ENCODE measurements at places on chromosomes 12 and 14.
A peak's percentile ranks its signal among the peaks of the same experiment; 100 is the strongest.

DNA sequence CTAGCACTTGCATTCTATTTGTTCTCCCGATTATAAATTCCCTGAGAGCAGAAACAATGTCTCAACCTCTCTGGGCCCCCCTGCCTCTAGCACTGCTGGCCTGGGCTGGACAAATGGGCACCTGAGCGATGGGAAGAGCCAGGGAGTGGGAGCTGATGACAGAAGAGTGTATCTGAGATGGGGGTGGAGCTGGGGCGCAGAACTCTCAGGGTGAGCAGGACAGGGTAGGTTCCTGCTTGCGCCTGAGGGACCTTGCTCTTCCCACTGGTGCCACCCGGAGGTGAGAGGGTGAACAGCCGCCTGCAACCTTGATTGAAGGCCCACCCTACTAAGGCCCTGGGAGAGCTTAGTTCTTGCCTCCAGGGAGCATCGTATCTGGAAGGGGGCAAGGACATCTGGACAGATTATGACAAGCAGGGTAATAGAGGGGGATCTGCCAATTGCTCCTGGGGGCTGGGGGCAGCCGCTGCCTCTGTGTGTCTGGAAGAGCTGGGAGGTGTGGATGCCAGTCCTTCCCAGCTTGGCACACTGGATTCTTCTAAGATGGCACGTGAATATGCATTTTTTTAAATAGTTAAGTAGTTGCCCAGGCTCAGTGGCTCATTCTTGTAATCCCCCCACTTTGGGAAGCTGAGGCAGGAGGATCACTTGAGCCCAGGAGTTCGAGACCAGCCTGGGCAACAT is 43.0 kb upstream of the TSPAN9 start:
- DNase-seq, result peak; percentile 40

- no peak for DNase-seq
Observed at GRCh38 chr14:97788846-97789526, 991.8 kb downstream of the VRK1 start.

DNA sequence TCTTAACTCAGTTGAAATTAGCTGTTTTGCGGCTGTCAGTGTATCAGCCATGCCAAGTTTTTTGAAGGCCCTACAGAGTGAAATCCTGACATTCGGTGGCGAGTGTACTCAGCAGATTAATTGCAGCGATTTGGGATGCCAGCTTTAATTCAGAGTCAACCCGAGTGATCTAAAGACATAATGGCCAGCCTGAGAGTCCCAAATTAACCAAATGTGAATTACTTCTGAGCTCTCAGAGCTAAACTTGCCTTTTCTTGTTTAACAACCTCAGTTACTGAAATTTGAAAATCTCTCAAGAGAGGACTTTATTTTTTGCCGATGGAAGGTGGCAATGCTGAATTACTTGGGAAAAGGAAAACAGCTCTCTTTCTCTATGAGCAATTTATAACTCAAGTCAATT is 148.5 kb downstream of the GLT1D1 start:
- no peak for DNase-seq

- DNase-seq, result no peak
Observed at GRCh38 chr12:20757-21156, 45.8 kb upstream of the IQSEC3 start.

DNA sequence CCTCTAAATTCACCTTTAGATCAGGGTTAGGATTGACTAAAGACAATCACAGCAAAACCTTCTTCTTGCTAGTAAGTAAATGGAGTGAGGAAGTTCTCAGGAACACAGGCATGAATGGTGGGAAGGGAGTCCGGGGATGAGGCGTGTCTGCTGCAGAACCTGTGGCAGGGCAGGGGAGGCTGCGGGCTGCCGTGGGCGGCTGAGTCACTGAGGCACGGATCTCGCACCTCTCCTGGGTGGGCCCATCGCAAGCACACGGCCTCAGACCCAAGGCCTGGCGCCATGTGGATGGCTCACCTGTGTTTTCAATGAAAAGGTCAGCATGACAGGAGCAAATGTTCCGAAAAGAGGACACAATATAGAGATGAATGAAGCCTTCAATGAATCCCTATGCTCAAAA is 85.4 kb downstream of the PIWIL1 start:
- DNase-seq, result no peak

DNA sequence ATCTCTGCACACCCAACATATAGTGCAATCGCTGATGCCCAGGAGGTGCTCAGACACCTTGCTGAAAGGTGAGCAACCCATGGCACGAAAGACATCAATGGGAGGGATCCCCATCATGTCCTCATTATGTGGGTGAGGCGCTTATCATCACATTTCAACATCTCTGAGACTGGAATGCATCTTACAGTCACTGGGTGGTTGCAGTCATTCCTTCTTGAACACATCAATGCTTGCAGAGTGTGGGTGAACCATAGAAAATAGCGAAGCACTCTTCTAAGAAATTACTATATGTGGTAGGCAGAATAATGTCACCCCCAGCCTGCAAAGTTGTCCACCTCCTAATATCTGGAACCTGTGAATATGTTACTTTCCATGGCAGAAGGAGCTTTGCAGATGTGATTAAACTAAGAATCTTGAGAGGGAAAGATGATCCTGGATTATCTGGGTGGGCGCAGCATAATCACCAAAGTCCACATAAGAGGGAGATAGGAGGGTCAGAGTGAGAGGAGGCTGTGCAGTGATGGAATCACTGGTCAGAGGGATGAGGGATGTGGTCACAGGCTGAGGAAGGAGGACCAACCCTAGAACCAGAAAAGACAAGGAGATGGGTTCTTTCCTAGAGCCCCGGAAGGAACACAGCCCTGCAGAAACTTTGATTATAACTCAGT is 51.2 kb downstream of the GLRX5 start:
- no peak for DNase-seq

- DNase-seq, result no peak
Observed at GRCh38 chr12:12663644-12664294, 32.2 kb downstream of the GPR19 start.

DNA sequence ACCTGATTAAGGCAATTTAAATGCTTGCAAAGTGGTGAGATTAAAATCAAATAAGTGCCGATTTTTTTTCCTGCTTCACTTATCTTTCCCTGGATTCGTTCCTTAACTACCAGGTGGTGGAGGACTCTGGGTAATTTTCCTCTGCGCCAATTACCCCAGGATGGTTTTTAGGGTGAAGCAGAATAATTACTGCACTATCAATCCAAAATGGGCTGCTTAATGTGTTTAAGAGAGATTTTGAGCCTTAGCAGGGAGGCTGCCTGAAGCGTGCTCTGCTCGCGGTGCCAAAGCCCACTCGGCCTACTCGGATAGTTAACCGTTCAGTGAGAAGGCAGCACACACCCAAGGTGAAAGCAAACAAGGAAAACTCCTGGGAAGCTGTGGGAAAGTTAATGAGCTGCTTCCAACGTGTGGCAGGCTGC is 274.9 kb upstream of the LMO3 start:
- no peak for DNase-seq

DNA sequence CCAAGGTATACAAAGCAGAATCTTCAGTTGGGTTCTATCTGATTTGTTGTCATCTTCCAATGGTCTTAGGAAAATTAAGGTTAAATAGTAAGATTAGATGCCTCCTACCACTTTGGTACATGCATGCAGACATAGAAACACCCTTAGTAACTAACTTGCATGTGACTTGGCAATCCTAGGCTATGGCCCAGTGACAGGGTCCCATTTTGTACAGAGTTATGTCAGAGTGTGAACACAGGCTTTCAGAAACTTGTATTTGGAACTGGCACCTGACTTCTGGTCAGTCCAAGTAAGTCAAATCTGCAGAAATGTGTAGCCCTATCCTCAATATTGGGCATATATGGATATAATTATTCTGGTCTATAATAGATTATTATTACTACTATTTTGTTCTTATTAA is 53.1 kb downstream of the DAD1 start:
- DNase-seq, result no peak

GRCh38 chr14:24051176-24051788 is 527 bp upstream of the CARMIL3 start:
- no peak for DNase-seq

GRCh38 chr12:48005001-48005749 is 899 bp upstream of the COL2A1 start:
- DNase-seq, result no peak

DNA sequence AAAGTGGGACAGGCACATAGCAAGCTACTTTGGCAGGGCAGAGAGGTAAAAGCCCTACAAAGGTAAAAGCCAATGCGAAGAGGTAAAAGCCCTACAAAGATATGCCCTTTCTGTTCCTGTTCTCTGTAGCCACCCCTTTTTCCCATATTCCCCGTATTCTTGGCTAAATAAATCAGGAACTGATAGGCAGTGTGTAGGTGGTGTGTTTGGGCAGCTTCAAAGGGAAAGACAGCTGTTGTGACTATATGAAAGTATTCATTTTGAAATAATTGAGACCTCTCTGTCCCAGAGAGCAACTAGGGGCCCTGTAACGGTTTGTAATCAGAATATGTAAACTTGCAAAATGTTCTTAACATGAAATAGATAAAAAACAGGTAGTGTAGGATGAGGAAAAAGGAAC is 11.3 kb upstream of the SLC41A2 start:
- no peak for DNase-seq

DNA sequence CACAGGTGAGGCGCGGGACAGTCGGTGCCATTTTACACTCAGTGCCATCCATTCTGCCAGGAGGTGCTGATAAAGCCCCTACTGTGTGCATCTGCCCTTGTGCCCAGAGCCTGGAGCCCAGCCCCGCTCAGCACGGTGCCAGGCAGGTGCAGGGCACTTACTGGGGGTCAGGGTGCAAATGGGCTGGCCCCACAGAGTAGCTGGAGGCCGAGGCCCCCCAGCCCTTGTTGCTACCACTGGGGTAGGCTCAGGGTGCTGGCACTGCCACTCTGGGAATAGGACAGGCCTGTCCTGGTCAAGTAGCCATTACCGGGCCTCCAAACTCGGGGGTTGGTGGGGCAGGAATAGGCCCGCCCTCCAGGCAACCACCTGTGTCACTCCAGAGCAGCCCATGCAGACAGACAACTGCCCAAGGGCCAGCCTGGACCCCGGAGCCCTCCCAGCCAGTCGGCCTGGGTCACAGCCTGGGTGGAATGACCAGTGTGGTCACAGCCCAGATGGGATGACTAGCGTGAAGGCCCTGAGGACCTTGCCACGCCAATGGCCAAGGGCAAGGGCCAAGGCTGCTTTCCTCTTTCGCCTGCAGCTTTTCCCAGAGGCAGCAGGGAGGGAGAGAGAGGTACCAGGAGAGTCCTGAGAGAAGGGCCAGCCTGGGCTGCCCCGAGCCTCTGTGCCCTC is 3.0 kb downstream of the INF2 start:
- DNase-seq, result no peak

- DNase-seq, result no peak
Observed at GRCh38 chr14:42980419-42980818, 1373.7 kb downstream of the LRFN5 start.

- DNase-seq, result no peak
Observed at GRCh38 chr14:54781961-54782750, 120.5 kb downstream of the GCH1 start.

DNA sequence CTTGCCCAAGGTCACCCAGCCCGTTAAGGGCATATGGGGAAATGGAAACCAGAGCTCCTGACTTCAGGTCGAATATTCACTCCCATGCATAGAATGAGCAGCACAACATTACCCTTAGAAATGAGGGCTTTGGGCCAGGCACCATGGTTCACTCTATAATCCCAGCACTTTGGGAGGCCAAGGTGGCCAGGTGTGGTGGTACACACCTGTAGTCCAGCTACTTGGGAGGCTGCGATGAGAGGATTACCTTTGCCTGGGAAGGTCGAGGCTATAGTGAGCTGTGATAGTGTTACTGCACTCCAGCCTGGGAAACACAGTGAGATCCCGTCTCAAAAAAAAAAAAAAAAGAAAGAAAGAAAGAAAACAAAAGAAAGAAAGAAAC is 341.0 kb upstream of the TMPO start:
- no peak for DNase-seq

DNA sequence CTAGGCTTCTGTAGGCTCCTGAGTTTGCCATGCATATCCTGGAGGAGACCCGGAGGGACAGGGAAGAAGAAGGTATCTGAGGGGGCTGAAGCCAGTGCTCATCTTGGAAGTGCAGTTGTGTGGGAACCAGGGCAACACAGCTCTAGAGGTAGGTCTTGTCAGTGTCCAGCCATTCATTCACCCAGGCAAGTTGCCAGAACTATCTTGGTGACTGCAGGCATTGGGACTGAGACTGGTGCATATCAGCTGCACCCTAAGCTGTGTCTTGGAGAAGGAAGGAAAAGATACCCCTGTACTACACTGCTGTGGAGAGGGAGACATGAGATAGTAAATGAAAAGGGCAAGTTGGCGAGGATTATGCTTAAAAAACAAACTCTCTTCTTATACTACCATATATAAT is 4.9 kb upstream of the WIF1 start:
- DNase-seq, result no peak

GRCh38 chr14:97634751-97635150 is 837.6 kb downstream of the VRK1 start:
- peak; percentile 6 for DNase-seq

- DNase-seq, result no peak
Observed at GRCh38 chr12:49403971-49404450, 36.7 kb downstream of the SPATS2 start.

DNA sequence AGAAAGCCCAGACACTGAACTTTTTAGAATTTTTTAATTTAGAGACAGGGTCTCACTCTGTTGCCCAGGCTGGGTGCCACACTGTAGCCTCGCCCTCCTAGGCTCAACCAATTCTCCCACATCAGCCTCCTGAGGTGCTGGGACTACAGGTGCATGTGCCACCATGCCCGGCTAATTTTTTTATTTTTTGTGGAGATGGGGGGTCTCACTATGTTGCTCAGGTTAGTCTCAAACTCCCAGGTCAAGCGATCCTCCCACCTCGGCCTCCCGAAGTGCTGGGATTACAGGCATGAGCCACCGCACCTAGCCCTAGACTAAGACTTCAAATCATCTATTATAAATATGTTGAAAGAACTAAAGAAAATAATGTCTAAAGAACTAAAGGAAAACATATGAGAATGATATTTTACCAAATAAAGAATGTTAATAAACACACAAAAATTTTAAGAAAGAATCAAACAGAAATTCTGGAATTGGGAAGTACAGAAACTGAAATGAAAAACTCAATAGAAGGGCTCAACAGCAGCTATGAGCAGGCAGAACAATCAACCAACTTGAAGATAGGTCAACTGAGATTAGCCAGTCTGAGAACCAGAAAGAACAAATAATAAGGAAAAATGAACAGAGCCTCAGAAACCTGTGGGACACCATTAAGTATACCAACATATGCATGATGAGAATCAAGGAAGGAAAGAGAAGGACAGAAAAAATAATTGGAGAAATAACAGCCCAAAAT is 26.2 kb upstream of the AP4S1 start:
- no peak for DNase-seq

All from activated T-cell treated with anti-CD3 and anti-CD28 coated beads for 48 hours (primary cell).